ENCODE measurements at places on chromosomes 12 and 14.

- no peak for DNase-seq
Observed at GRCh38 chr12:114167431-114167830, 201.3 kb upstream of the RBM19 start.

DNA sequence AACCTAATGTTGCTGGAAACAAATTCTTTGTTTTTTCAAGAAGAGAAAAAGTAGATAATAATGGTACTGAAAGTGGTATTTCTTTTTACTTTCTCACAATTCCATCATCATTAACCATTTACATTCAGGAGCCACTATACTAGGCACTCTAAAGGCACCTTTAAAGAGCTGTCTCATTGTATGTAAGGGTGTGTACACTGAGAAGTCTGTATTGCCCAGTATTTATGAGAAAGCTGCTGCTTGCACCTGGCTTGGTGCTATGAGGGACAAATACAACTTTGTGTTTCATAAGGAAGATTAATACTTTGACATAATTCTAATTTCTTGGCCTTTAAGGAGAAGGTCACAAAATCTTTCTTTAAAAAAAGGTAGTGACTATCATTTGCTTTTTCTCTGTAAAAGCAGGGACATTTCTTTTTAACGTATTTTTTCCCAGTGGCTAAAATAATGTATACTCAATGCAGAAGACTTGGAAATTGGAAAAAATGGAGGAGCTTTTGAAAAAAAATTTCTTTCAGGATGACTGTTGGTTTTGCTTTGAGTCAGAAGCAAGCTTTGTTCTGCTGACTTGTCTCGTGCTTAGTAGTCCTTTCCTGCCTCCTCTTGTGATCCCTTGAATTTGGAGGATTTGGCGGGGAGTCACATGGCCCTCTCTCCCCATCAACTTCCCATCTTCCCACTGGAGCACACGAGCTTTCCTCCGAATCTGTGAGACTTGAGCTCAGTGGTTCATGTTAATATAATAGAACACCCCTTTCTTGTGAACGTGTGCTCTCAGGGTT, 50.1 kb downstream of the RASSF3 start:
- no peak for DNase-seq

DNA sequence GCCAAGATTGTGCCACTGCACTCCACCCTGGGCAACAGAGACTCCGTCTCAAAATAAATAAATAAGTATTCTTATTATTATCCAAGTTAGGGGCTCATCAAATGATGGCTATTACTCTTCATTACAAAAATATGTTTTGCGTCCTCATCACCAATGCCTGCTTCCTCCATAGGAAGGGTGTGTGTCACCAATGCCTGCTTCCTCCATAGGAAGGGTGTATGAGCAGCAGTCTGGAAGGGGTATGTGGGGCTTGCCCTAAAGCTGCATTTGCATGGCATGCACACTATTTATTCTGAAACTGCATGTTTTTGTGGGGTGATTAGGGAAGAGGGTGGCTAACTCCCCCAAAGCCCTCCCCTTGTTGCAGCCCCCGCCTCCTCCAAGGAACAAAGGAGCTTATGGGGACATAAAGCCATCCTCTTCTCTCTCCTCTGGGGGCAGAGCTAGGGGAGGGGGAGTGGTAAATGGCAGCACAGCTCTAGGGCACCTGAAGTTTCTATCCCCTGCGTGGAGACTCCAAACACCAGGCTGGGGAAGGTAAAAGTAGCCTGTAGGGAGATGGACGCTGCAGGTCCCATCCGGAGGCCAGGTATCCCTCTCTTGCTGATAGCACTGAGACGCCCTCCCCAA, 1.3 kb downstream of the CAMKK2 start:
- DNase-seq: no peak

DNA sequence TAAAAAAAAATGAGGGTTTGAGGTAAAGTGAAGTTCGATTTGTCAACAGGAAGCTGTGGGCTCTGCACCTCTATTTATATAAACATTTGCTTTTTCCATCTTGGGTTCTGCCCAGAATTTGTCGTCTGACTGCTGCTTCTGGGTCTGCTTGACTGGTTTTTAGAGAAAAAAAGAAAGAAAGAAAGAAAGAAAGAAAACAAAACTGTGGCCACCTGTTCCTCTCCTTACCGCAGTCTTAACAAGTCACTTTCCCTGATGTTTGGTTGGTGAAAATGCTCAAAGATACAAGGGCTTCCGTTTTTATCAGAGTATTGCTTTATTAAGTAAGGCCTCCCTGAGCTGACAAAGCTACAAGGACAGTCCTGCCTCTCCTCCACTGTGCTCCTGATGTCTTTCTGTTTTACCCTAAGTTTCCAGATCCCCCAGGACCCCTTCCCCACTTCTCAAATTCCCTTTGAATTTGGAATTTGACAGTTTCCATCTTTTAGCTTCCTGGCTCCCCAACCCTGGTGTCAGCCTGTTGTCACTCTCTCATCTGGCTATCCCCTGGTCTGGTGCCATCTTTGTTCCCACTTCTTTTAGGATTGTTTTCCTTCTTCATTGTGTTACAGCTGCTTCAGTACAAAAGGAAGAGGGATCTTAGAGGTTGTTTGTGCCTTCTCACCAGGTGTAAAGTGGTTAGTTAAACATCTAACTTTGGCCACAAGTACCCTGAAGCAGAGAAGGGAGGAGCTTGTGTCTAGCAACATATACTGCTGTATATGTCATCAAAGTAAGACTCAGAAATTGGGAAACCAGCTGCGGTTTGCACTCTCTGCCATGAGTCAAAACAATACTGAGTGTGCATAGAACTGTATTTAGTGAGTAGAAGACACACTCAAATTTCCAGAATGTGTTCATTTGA, 18.0 kb downstream of the MFAP5 start:
- DNase-seq: no peak

DNA sequence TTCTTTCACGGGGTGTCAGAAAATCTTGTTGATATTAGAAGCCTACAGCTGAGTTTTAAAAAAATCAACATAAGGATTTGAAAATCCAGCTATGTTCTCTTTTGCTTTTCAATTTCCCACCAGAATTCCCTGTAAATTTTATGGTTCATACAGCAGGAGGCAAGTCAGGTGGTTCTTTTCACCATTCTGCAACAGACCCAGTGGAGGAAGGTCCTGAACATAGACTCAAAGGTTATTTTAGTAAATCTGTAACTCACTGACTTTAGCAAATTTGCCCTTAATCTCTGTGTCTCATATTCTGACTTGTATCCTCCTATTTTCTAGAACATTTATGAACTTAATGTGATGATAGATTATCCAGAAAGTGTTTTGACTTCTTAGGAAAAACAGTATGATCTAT, 235.4 kb upstream of the E2F7 start:
- no peak for DNase-seq

DNA sequence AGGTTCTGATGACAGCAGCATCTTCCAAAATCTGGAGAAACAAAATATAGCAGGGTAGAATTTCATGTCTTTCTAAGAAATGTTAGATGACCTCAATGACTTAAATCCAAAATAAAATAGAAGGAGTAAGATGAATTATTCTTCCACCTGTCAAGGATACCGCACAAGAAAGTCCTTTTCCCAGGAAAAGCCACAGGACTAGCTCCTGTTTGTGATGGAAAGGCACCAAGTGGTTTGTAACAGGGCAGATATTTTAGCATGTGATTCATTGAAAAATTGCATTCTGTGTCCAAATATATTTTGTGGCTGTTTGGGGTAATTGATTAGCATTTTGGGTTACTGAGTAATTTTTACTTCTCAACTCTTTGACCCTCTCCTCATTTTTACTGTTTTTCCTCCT, 2.7 kb downstream of the CD163L1 start:
- no peak for DNase-seq

DNA sequence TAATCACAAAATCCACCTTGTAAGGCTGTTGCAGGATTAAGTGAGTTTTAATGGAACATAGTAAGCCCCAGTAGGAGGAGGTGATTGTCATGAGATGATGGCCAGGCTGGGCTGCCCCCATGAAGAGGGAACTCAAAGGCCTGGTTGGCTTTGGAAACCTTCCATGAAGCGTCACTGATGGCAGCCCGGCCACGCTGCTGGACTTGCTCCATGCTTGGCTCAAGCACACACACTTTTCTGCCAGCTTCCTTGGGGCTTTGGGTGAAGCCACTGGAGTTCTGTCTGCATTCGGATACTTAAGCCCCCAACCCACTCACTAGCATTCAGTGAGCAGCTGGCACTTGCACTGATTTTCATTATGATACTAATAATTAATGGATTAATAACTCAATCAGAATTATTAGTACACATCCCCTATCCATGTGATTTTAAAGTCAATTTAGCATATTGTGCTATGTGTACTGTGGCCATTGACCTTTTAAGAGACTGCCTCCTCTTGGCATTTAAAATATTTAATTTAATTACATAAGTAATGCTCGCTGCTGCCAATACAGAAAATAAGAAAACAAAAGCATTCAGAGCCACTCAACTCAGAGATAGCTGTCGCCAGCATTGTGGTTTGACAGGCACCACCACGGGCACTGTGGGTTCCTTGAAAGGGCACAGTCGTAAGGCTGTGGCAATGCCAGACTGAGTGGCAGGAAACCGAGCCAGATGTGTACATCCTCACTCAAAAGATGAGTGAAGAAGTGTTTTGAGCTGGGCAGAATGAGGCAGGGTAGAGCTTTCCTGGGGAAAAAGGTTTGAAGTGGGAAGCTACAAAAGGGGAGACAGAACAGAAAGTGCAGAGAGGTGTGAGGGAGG, 15.9 kb downstream of the KRT85 start:
- DNase-seq: no peak

GRCh38 chr14:68182492-68182891, 362.9 kb downstream of the RAD51B start:
- no peak for DNase-seq

- DNase-seq: no peak
Observed at GRCh38 chr12:117121441-117121840, 22.2 kb upstream of the TESC start.

Measured in 8988T (cell line).